ENCODE measurements at places on chromosomes 5 and 9.

DNA sequence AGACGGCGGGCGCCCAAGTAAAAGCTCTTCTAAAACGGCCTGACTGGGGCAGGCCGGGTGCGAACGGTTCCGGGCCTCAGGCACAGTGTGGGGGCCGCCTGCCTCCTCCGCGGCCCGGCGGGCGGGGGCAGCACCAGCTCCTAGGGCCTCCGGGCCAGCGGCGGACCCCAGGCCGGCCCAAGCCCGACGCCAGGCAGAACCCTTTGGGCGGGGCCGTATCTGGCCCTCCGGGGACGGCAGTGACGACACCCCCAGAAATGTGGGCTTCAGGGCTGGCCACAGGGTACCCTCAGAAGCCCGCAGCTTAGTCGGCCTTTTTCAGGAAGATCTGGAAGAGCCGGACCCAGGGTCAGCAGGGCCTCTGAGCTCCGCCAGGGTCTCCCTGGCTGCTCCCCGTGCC lies 4.0 kb downstream of the LTC4S start:
- no peak for DNase-seq

DNA sequence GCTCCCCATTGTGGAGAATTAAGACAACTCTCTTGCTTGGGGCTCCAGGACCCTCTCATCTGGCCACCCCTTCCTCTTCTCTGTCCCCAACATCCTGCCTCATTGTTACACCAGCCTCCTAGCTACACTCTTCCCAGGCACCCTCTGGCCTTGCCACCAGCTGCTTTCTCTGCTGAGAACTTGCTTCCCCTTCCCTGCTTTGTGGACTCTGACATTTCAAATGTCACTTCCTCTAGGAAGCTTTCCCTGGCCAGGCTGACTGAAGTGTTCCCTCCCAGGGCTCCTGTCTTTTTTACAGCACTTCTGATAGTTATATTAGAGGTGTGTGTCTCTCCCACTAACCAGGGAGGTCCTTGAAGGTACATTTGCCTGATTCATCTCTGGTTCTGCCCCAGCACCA lies 194.0 kb upstream of the KLF4 start:
- no peak for DNase-seq

DNA sequence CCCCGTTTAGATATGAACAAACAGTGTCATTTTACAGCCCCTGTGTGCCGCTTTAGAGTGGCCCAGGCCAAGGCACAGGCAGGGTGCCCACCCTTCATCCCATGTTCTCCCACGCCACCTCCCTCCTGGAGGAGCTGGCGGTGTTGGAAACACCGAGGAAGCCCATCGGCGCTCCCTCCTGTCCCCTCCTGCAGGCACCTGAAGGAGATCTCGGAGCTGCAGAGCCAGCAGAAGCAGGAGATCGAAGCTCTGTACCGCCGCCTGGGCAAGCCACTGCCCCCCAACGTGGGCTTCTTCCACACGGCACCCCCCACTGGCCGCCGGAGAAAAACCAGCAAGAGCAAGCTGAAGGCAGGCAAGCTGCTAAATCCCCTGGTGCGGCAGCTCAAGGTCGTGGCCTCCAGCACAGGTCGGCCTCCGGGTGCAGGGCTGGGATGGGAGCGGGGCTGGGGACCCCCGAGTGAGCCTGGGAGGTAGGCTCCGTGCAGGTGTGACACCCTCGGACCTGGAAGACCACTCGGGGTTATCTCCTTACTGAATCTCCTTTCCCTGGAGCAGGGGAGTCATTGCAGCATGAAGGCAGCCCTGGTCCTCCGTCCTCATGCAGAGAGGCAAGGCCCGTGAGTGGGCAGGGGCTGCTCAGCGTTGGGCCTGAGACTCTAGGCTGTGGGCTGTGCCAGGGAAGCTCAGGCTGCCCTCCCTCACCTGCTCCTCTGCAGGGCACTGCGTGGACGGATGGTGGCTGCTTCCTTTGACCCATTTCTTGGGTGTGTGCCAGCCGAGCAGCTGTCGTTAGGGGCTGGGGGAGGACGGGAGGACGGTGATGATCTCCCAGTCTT lies 113.9 kb downstream of the WNK2 start:
- no peak for DNase-seq

DNA sequence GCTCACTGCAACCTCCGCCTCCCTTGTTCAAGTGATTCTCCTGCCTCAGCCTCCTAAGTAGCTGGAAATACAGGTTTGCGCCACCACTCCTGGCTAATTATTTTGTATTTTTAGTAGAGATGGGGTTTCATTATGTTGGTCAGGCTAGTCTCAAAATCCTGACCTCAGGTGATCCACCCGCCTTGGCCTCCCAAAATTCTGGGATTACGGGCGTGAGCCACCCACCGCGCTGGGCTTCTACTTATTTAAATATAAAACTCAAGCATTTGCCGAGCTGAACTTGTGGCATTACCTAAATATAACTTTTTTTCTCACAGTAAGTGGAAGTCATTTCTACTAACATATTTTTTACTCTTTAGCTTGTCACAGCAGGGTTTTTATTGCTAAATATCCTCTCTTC lies 1356.3 kb upstream of the ACO1 start:
- no peak for DNase-seq

DNA sequence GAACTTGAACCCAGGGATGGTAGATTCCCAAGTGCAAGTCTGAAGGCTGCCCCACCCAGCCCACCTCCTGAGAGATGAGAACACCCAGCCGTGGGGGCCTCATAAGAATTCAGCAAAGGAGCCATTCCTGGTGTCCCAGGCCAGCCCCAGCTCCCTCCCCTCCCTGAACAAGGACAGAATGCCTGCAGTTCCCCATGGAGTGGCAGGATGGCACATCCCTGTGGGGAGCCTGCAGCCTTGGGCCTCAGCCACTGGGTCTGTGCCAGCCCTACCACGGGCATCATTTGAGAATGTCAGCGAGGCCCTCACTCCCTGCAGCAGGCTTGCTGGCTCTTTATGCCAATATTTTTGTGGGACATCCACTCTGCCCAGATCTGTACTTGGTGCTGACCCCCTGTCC lies 36.2 kb upstream of the RAPGEF1 start:
- DNase-seq = no peak

- DNase-seq = no peak
Observed at GRCh38 chr9:73515216-73515615, 363.6 kb downstream of the ANXA1 start.

GRCh38 chr5:118657576-118657975 lies 330.8 kb downstream of the DTWD2 start:
- DNase-seq = no peak

GRCh38 chr9:86578722-86579121 lies 224.5 kb upstream of the TUT7 start:
- DNase-seq = no peak

DNA sequence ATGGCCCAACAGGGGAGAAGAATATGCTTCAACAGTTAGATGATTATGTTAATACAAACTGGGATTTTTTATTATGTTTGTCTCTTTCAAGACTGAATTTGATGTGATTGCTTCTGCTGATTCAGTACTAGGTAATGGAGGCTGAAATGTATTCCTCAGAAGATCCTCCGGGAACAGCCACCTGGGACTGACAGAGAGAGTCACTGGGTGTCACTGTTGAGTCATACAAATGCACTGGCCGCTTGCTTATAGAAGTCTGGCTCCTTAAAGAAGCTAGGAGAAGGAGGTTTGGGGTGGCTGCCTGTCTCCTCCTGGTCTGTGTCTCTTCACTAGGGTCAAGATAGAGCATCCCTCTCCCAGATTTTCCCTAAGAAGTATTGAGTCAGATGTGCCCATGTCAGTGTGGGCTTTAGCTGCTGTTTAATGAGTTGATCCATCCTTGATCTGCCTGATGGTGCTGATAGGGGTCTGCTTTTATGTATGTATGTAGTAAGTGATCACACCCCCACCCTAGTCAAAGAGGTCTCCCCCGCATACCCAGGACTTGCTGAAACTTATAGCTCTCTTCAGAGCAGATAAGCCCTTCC lies 773.4 kb downstream of the BRINP1 start:
- DNase-seq = no peak

DNA sequence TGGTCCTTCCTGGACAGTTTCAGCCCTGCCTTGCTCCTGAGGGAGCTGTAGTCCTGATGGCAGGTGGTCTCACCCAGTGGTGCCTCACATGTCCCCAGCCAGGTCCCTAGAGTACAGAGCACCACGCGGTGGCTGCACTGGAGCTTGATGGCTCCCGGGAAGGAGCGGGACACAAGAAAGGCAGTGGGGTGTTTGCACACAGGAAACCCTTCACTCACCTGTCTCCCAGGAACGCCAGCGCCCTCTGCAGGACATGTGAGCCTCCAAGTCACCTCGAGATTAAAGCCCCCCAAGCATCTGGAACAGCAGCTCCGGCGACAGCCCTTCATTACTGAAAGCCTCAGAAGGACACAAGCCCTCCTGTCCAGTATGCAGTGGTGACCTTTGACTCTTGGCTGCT lies 19.9 kb upstream of the TMEM250 start:
- DNase-seq = peak; percentile 71

- DNase-seq = no peak
Observed at GRCh38 chr9:76886318-76886717, 19.6 kb downstream of the PRUNE2 start.

DNA sequence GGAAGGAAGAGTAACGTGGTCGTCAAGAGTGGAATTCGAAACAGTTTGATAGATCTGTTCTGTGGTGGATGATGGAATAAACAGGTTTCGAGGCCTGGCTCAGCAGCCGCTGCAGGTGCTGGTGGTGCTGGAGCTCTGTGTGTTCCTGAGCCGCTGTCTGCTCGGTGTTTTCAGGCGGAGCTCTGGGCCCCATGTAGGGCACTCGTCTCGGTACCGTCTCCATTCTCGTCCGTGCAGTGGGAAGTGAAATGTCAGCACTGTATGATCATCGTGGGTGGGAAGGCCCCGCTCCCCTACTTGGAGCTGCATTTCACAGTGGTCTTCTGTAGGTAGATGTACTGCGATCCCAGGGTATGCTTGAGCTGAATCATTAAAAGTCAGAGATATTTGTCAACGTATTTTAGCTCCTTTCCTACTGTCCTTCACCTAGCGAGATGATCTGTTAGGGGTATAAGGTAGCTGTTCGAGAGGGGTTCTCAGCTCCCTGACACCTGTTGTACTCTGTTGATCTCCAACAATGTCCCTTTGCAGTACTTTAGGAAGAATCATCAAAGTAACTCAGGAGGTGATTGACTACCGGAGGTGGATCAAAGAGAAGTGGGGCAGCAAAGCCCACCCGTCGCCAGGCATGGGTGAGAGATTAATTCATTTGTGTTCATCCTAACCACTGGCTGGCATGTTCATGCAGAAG lies 35.9 kb downstream of the TENT4A start:
- no peak for DNase-seq

DNA sequence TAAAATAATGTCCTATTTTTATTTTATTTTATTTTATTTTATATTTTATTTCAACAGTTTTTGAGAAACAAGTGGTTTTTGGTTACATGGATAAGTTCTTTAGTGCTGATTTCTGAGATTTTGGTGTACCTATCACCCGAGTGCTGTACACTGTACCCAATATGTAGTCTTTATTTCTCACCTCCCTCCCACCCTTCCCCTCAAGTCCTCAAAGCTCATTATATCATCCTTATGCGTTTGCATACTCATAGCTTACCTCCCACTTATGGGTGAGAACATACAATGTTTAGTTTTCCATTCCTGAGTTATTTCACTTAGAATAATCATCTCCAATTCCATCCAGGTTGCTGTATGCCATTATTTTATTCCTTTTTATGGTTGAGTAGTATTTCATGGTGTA lies 63.5 kb downstream of the ARRDC3 start:
- no peak for DNase-seq

- no peak for DNase-seq
Observed at GRCh38 chr5:171570244-171570825, 150.9 kb downstream of the FGF18 start.

- DNase-seq = no peak
Observed at GRCh38 chr5:69231851-69232250, 2.8 kb upstream of the CDK7 start.

DNA sequence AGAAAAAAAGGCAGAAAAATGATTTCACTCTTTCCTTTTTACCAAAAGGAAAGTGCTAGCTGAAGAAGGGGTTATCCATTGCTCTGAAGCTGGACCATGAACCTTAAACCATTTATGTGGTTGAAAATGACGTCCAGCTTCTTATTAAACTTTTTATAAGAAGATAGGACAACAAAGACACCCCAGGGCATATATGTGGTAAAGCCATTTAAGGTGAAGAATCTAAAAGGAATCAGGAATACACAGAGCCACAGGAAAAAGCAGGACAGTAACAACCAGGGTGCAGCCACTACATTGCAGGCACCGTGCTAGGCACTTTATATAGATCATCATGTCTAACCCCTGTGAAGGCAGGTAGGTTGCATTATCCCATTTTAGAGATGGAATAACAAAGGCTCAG lies 42.1 kb downstream of the RASEF start:
- DNase-seq = no peak

DNA sequence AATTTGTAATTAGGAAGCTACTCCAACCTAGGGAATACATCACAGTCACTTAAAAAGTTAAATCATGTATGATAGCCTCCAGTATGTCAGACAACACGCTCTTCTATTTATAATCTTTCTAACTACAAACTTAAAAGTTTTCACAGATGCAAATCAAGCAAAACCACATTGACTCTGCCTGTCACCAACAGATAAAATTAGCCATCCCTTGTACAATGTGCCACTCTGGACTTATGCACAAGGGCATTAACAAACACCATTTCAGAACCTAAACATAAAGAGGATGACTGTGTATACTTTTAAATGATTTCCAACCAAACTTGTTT lies 14.7 kb downstream of the ERP44 start:
- no peak for DNase-seq

DNA sequence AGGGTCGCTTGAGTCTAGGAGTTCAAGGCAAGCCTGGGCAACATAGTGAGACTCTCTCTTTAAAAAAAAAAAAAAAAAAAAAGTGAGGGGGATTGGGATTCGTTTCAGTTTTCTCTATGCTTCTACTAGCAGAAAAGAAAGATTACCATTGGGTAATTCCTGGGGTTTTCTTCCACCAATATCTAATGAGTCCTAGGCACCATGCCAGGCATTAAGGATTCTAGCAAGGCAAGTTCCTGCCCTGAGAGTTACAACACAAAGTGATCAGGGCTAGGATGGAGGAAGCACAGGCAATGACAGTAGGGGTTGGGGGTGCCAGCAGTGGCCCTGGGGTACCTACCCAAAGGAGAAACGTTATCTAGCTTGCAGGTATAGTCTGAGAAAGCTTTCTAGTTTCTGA lies 90.8 kb downstream of the PCDH1 start:
- no peak for DNase-seq

GRCh38 chr5:179914032-179914755 lies 6.5 kb upstream of the TBC1D9B start:
- peak; percentile 49 for DNase-seq

DNA sequence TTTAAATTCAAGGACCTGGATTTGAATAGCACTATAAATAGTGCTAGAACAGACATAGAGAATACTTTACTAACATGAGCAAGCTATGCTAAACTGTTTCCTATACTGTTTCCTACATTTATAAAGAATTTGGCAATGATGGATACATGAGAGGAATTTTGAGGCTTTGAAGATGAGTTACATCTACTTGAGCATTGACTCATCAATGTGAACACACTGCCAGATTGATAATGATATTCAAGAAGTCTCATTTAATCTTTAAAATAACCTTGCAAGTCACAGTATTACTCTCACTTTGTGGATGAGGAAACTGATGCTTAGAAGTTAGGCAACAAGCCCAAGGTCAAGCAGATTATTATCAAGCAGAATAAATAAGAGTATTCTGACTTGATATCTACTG lies 281.9 kb downstream of the DNAH5 start:
- DNase-seq = no peak

GRCh38 chr9:111482694-111483438 lies 1.3 kb downstream of the ECPAS start:
- DNase-seq = peak; percentile 77

- DNase-seq = no peak
Observed at GRCh38 chr5:87015901-87016300, 251.8 kb upstream of the RASA1 start.

All from K562 (cell line).